ENCODE measurements at places on chromosomes 3 and 15.
A peak's percentile ranks its signal among the peaks of the same experiment; 100 is the strongest.

GRCh38 chr3:155637567-155637966 lies 107.3 kb downstream of the PLCH1 start:
- DNase-seq = no peak

DNA sequence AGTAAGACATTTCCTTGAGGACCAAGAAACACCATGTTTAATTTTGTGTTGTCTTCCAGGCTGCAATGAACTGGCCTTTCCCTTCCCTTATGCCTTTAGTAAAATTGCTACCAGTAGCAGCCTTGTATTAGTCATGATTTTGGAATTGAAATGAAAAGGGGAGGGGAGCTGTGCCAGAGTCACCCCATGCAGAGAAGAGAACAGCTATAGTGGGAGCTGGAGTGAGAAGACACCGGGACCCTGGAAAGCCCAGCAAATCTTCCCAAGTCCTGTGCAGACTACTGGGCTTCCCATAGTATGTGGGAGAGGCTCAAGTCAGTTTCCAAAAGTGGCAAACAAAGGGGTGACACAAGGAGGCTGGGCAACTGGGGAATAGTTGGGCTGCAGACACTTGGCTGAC lies 178.5 kb downstream of the NR1D2 start:
- no peak for DNase-seq

DNA sequence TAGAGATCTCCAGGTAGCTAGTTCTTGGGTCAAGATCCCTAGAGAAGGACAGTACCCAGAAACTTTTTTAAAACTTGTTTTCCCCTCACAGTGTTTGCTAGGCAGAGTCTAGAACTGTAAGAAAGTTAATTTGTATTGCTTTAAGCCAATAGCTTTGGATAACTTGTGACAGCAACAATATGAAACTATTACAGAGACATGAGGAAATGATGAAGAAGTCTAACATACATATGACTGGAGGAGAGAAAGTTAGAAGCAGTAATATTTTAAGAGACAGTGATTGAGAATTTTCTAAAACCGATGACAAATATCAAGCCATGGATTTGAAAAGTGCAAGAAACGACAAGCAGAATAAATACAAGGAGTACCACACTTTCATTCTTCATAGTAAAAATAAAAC lies 10.0 kb downstream of the HMG20A start:
- no peak for DNase-seq

DNA sequence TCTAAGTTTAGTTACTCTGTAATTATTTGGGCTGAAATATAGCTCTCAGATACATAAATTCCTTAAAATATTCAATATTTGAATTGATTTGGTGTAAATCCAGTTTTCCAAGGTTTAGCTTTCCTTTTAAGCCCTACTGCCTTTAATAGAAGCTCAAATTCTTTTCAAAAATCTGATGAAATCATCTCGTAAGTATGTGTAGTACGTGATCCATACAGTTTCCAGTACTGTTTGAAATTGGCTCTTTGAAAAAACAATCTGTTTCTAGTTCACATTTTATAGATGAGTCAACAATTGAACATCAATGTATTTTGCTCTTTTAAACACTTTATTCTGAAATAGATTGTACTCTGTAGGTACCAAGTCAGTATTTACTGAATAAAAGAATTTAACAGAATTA lies 84.2 kb downstream of the LRRC49 start:
- no peak for DNase-seq

GRCh38 chr3:169509359-169509758 lies 154.2 kb downstream of the MECOM start:
- no peak for DNase-seq

DNA sequence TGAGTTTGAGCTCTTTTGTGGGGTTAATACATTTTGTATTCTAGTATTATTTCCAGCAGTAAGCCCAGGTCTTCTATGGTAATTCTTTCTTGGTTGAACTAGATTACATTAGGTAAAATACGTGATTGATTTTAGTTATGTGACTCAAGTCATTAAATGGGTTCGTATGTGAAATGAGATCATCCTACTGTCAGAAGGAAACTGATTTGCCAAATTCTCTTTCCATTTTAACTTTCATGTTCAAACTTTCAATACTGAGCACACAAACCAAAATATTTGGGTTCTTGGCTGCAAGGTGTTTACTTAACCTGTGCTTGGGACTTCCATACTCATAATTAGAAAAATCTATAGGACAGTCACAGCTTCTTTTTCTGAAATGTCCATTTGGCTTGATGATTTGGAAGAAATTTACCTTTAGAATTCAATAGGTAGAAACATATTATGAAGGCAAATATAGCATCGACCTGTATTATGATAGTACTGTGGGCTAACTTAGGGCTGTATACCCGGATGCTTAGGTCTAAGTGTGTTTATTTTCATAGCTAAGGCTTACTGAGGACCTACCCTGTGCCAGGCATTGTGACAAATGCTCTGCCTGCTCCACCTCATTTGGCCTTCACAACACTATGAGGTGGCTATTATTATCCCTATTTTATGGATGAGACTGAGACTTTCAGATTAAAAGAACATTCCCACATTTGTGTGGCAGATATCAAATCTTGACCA lies 631.8 kb upstream of the GRM7 start:
- DNase-seq = no peak

GRCh38 chr15:39598958-39599845 lies 18.3 kb downstream of the THBS1 start:
- no peak for DNase-seq

- no peak for DNase-seq
Measured at GRCh38 chr3:78052746-78053145, 1012.8 kb downstream of the ROBO2 start.

DNA sequence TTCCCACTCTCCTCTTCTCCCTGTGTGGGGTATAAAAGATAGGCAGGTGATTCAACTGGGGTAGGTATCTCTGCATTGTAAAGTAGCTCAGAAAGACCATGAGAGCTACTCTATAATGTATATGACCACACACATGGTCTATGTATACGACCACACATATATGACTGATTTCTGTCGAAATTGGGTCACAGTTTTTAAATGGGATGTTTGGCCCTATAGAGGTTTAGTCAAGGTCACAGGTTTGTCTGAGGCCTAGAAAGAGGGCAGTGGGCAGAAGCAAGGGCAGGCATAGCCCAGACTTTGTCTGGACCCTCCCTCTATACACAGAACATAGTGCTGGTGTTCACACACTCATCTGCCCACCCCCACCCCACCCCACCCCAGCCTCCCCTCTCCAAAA lies 4.4 kb downstream of the LAMP3 start:
- peak; percentile 72 for DNase-seq

DNA sequence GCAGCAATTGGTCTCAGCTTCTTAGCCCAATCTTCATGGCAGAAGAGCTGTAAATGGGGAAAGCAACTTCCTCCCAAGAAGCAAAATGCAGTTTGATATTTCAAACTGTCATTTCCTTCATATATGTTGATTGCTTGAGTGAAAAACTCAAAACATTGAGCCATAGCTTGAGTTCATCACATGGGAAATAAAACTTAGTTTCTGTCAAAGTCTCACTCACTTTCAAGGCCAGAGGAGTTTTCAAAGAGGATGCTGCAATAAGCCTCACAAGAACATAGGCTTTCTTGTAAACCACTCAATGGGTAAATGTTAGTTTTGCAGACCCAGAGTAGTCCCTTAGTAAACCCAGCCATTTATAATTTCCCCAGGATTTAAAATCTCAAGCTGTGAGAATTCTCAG lies 29.1 kb upstream of the SUCLG2 start:
- no peak for DNase-seq

- no peak for DNase-seq
Measured at GRCh38 chr15:76162784-76163456, 103.1 kb downstream of the TMEM266 start.

GRCh38 chr3:138070006-138070405 lies 45.4 kb downstream of the DZIP1L start:
- DNase-seq = no peak

DNA sequence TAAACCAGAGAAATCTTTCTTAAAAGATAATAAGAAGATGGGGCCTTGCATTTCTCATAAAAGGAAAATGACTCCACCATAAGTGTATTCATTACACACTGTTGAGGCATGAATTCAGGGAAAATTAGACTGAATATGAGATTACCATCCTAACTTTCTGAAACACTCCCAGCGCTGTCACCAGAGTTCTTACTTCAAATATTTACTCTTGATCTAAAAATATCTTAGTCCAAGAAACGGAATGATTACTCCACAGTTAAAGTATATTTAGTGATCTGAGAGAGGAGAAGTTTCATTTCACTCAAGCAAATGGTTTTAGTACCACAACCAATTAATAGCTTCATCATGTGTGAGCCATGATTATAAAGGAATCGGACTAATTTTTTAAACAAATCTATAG lies 300.3 kb downstream of the ZBTB20 start:
- DNase-seq = no peak

- peak; percentile 32 for DNase-seq
Measured at GRCh38 chr15:45790325-45790943, 155.6 kb downstream of the SQOR start.

DNA sequence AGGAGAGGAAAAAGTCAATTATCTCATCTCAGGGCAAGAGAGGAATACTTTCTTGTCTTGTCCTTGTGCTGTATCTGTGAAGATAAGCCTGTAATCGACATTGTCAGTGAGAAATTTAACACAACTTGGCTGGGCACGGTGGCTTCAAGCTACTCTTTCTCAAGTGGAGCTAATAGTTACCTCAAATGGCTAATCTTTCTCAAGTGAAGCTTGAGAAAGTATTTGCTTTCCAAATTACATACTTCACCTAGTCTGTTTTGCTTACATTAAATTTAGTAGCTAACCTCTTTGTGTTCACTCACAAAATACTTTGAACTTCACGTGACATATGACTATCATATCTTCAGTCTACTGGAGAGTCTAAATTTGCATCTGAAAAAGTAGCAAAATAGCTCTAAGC lies 48.3 kb upstream of the B3GALNT1 start:
- DNase-seq = no peak

DNA sequence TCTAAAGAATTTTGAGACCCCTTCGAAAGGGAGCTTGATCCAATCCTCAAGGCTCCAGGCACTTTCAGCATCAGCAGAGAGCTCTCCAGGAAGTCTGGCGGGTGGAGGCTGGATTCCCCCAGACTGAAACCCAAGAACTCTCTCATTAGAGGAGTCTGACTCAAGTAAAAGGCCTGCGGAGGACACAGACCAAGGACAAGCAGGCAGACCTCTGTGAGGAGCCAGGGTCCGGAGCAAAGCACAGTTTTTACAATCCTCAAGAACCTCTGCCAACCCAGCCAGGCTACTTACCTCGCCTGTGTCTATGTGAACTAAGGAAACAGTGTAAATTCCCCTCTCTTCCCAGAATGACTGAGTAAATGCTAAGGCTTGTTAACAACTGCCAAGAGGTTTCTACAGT lies 86.2 kb downstream of the FBN1 start:
- DNase-seq = no peak

DNA sequence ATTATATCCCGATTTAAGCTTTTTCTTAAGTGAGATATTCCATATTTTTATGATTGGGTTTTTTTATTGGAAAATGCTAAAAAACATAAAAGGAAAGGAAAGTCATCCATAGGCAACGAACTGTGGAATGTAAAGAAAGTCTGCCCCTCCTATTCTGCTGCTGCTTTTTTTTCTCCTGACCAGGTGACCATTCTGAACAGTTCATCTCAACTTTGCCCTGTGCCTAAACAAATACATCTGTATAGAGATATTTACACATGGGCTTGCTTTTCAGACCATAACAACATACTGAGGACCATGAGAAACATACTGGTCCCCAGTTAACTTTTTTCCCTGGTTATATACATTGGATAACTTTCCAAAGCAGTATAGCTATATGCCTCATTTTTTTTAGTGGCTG lies 18.9 kb upstream of the MLF1 start:
- DNase-seq = no peak

GRCh38 chr3:188827103-188827502 lies 344.7 kb upstream of the TPRG1 start:
- DNase-seq = peak; percentile 69

GRCh38 chr3:114120211-114120610 lies 58.6 kb downstream of the DRD3 start:
- DNase-seq = no peak

DNA sequence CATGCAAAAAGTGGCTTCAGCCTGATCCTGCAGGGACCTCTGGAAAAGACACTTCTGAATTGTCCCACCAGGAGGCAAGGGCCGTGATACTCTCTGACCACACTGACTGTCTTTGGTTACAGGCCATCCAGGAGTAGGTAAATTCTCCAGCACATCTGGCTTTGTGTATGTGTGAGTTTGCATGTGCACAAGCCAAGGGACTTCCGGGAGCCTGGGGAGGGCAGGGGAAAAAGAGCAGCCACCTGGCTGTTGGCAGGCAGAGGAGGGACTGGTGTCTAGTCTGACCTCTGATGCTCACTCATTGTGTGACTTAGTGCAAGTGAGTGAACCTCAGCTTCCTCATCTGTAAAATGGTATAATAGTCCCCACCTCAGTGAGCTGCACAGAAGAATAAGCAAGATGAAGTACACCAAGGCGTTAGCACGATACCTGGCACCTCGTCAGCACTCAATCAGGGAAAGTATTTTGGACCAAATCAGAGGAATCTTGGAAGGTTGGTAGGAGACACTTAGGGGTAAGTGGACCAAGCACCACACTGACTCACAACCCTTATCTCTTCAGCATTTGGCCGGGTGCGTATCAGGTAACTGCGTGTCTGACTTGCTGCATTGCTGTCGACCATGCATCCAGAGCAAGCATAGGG lies 19.1 kb downstream of the KLHL6 start:
- DNase-seq = no peak

DNA sequence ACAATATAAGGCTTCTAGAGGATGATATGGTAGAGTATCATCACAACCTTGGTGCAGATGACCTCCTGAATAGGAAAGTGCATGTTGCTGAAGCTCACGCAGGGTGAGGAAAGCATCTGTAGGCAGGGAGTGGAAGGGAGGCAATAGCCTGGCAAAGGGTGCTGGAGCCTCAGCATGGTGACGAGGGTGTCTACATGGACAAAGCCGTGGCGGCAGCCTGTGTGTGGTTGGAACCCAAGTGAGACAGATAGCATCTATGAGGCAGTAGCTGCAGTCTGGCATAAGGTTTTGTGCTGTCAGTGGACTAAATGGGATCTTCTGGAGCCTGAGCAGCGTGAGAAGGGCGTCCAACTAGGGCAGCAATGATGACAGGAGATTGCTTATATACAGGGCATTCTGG lies 132.5 kb downstream of the DLG1 start:
- DNase-seq = no peak

DNA sequence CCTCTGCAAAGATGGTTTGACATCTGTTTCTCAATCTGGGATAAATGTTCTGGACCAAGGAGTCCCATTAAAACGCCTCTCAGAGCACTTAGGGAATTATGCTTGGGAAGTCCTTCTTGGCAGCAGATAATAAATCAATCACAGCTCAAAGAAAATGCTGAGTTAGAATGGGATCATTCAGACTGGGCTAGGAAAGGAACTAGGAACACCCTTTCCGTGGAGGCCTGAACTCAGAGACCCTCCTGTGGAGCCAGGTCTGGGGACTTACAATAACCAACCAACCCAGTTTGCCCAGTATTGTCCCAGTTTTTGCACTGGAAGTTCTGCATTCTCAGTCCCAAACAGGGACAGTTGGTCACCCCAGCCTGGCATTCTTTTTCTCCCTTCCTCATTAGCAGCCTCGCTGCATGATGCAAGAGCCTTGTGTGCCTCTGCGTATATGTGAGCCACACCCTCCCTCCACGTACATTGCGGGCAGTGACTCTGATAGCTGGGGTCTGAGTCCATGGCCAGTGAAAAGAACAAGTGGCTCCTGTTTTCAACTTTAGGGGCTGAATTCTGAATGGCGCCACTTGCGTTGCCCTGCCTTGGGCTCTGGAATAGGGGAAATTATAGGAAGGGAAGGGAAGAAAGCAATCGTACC lies 88.7 kb downstream of the SEMA5B start:
- DNase-seq = peak; percentile 93

- DNase-seq = no peak
Measured at GRCh38 chr3:78506061-78506460, 1261.7 kb downstream of the ROBO1 start.

GRCh38 chr3:19248143-19248542 lies 99.8 kb downstream of the KCNH8 start:
- no peak for DNase-seq
